Endodermal cell (in vitro differentiated cells): ENCODE measurements at places on chromosomes 3 and 15.

DNA sequence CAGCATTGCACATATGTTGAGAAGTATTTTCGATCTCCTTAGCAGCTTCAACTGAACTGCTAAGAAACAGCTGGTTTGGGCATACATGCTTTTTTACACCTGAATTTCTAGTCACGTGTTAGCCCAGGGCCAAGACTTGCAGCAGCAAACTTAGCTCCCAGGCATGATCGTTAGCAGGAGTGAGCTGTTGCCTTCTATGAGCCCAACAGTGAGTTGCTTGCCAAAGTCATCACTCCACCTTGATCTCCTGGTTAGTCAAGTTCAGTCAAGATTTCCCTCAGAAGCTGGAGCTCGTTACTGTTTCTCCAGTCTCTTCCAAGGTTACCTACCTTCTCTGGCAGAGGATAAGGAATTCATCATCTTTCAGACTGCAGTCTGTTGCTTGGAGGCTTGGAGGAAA is 100.4 kb upstream of the SEMA6D start:
- no peaks in the 10 kb centered on the region for H3K36me3 ChIP-seq
- H3K4me1 ChIP-seq: no peaks in the 10 kb centered on the region
- no peak for DNase-seq

DNA sequence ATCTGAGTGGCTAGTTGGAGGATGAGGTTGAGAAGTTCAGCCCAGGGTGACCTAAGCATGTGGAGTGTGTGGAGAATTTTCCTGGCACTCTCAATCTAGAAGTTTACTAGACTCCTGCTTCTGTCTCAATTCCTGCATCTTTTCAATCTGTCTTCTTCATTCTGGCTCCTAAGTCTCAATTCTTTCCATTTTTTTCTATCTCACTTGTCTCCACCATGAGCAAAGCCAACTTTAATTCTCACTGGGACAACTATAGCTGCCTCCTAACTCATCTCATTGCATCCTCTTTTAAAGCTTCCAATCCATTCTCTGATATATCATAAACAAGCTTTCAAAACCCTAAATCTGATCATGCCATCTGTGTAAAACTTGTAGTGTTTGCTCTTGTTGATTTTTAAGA is 569.3 kb downstream of the NAALADL2 start:
- H3K36me3 ChIP-seq: no peaks in the 10 kb centered on the region
- DNase-seq: no peak
- no peaks in the 10 kb centered on the region for H3K4me1 ChIP-seq
- no peak overlapping the region for H3K27ac ChIP-seq

DNA sequence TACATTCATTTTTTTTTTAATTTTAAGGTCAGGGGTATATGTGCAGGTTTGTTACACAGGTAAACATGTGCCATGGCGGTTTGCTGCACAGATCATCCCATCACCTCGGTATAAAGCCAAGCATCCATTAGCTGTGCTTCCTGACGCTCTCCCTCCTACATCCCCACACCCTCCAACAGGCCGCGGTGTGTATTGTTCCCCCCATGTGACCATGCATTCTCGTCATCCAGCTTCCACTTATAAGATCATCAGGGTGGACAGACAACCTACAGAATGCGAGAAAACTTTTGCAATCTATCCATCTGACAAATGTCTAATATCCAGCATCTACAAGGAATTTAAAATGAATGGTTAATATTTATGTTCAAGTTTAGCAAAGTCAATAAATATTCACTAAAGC is 19.4 kb downstream of the ILDR1 start:
- no peaks in the 10 kb centered on the region for H3K27me3 ChIP-seq
- H3K27ac ChIP-seq: no peak overlapping the region

GRCh38 chr15:33894193-33894592 is 74.1 kb upstream of the CHRM5 start:
- no peak overlapping the region for H3K27ac ChIP-seq
- no peaks in the 10 kb centered on the region for H3K36me3 ChIP-seq
- no peaks in the 10 kb centered on the region for H3K4me1 ChIP-seq
- H3K4me3 ChIP-seq: no peak overlapping the region

GRCh38 chr3:27888562-27888961 is 166.4 kb upstream of the EOMES start:
- peak; percentile 64 for DNase-seq
- no peaks in the 10 kb centered on the region for H3K36me3 ChIP-seq
- no peak overlapping the region for H3K4me3 ChIP-seq
- peaks cover 13% of the 10 kb centered on the region for H3K4me1 ChIP-seq
- H3K27me3 ChIP-seq: no peaks in the 10 kb centered on the region

- no peaks in the 10 kb centered on the region for H3K36me3 ChIP-seq
- H3K4me3 ChIP-seq: no peak overlapping the region
- no peak for DNase-seq
- H3K27ac ChIP-seq: no peak overlapping the region
Measured at GRCh38 chr3:30775040-30775439, 119.4 kb downstream of the GADL1 start.

DNA sequence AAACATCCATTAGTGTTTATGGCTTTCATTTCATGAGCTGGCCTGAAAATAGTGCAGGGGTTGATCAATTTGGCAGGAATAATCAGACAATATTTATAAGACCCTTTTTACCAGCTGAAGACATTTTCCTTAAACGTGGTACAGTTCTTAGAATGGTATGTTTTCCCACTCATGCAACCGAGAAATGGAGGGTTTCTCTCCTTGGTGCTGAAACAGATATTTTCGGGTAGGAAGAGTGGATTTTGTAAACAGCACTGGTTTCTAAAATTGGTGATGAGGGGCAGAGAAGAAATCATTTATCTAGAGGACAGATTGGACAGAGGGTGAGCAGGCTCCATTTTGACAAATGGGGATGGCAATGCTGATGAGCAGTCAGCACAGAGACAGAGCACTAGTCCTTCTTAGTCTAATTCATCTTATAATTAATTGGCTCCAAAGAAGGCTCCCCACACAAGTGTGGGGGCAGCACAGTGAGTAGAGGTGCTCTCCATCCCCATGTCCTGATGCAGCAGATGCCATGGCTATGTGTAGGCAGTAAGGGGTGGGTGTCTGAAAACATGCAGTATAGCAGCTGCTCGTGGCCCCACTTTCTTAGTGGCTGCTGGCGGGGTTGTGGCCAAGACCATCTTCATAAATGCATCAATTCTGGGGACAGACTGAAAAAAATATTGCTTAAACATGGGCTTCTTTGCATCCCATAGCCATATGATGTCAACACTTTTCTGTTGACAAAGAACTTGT is 18.1 kb upstream of the SLC7A14 start:
- H3K27me3 ChIP-seq: no peaks in the 10 kb centered on the region
- DNase-seq: no peak
- no peaks in the 10 kb centered on the region for H3K4me1 ChIP-seq
- H3K4me3 ChIP-seq: no peak overlapping the region

- H3K27me3 ChIP-seq: no peaks in the 10 kb centered on the region
Measured at GRCh38 chr15:66884661-66885237, 180.7 kb upstream of the SMAD3 start.

DNA sequence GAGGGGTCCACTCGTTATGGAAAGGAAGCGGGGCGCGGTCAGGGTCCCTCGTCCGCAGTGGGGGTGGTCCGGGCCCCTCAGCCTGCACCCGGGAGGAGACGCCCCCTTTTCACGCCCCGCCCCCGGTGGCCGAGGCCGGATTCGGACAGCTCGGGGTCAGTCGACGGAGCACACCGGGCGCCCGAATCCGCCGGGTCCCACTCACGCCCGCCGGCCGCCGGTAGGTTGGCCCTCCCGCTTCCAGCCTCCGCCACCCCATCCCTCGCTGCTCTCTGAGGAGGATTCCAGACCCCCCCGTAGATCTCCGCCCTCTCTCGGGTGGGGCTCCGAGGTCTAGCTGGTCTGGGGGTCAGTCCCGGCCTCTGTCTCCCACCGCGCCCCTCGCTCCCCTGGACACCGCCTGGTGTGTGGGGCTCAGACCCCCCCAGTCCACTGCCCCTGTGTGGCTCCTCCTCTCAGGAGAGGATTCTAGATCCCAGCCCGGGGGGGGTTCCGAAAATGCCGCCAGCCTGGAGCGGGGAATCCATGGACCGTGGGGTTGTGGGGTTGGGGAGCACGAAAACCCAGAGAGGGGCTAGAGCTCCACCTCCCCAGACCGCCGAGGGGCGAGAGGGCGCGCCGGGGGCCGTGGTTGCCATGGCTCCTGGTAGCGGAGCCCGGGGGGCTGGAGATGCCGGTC is 725 bp downstream of the CHL1 start:
- H3K4me1 ChIP-seq: no peaks in the 10 kb centered on the region
- no peak overlapping the region for H3K4me3 ChIP-seq
- H3K27me3 ChIP-seq: no peaks in the 10 kb centered on the region
- H3K36me3 ChIP-seq: no peaks in the 10 kb centered on the region
